Natural killer cell treated with Interleukin-12 subunit alpha and Interleukin-12 subunit beta and Interleukin-15 and Interleukin-18, amount 100 ng/mL, for 72 hours (primary cell): ENCODE measurements at places on chromosomes 6 and 20.

DNA sequence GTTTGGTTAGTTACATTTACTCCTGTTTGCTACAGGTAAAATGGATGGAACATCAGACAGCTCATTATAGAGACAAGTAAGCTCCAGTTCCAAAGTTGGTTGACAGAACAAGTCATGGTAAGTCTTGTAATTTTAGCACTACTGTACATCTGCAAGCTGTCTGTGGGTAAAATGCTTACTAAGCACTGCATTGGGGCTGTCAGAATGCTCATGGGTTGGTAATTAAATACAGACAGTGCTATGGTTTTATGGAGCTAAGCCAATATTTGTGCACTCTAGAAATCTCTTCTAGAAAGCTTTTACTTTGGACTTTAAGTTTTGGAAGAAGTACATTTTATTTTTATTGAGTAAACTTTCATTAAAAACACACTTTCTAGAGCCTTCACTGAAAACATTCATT is 419.2 kb upstream of the MMS22L start:
- no peak for DNase-seq

- DNase-seq, result peak; percentile 79
Observed at GRCh38 chr6:32933661-32934085, 7.2 kb downstream of the HLA-DMB start.

GRCh38 chr20:12969071-12969669 is 39.6 kb upstream of the SPTLC3 start:
- no peak for DNase-seq

DNA sequence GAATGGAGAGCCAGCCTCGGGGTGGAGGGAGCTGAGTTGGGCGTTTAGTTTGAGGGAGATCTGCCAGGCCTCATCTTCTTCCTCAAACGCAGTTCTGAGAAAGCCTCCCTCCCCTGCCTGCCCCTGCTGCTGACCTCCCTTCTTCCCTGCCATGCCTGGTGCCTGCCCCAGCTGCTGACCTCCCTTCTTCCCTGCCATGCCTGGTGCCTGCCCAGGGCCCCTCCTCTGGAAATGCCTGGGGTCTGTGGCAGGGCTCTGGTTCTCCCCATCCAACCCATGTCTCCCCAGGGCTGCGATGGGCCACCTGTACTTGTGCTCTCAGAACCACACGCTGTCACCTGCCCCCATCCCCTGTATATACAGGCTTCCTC is 114.6 kb downstream of the VEGFA start:
- no peak for DNase-seq

DNA sequence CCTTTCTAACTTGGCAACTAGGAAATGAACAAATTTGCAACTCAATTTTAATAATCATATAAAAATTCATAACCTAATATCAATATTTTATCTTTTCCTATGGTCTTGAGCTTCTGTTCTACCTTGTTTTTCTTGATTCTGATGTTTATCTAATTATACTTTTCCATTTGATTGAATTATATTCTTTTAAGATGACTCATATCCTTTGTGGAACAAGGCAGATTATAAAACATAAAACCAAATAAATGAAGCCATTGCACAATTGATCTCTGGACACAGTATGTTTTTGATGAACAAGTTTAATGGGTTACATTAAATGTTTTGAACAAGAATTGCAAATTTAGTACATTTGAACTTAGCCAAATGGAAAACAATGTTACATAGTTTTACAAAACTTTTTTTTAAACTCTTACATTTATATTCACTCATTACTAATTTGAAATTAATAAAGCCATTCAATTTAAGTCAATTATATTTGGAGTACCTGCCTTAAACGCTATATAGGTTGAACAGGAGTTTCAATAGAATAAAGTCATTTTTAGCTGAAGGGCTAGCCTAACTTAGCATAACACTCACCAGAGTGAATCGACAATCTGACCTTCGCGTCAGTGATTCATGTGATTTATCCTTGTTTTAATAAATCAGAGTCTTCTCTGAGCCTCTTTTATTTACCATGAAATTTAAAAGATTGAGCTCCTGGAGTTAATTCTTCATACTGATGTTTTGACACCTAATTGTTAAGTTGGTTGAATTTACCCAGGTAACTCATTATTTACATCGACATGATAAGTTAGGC is 3.8 kb downstream of the NCOA7 start:
- DNase-seq, result no peak

- DNase-seq, result no peak
Observed at GRCh38 chr20:36339646-36340592, 33.8 kb downstream of the DLGAP4 start.

GRCh38 chr6:31908791-31909190 is 6.9 kb upstream of the ZBTB12 start:
- no peak for DNase-seq

GRCh38 chr6:129567374-129567773 is 142.6 kb downstream of the ARHGAP18 start:
- no peak for DNase-seq

GRCh38 chr20:507006-507758 is 36.4 kb downstream of the CSNK2A1 start:
- DNase-seq, result no peak

GRCh38 chr6:120116343-120116742 is 766.8 kb upstream of the MAN1A1 start:
- no peak for DNase-seq

- DNase-seq, result no peak
Observed at GRCh38 chr6:34523441-34524206, 32.5 kb downstream of the SPDEF start.

- no peak for DNase-seq
Observed at GRCh38 chr6:158323561-158323958, 11.3 kb downstream of the TULP4 start.

- DNase-seq, result no peak
Observed at GRCh38 chr6:159899994-159900745, 9.4 kb downstream of the MAS1 start.

DNA sequence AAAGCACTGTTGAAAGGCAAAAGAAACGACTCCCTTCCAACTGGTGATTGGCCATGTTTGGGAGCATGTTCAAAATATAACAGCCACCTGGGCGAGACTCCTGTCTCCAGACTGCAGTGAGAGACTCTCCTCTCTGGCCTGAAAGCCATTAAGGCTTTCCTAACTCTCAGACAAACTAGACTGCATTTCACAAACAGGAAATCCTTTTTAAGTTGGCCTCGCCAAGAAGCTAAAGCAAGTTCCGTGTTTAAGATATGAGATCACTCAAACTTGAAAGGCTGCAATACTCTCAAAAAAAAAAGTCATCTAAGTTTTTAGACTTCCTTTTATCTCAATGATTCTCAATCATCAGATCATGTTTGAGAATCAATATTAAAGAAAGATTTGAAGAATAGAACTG is 117.0 kb downstream of the TFAP2A start:
- DNase-seq, result no peak

DNA sequence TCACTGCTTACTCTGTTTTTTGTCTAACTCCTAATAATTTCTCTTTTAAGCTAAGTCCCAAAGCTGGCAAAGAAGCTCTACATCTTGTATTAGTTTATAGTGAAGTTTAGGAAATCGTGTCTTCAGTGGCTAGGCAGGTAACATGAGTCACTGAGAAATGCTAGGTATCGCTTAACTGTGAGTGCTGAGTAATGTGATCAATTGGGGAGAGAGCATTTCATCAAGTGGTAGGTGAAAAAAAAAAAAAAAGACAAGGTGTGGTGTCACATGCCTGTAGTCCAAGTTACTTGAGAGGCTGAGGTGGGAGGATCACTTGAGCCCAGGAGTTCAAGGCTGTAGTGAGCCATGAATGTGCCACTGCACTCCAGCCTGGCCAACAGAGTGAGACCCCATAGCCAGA is 125.3 kb downstream of the FAM83B start:
- DNase-seq, result no peak

DNA sequence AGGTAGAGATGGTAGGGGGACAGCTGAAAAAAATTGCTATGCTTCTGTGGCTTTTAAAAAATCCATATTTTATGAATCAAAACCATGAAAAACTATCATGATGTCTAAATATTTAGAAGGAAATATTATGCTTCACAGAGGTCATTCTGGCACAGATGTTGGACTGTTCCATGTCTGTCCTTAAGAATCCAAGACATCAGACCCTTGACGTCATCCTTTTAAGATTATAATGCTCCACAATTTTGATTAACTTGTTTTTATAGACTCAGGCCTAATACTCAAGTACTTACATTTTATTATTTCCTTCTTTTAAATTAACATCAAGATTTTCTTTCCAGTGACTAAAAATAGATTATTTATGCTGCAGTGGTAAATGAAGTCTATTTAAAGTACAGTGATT is 29.7 kb downstream of the FILIP1 start:
- no peak for DNase-seq

DNA sequence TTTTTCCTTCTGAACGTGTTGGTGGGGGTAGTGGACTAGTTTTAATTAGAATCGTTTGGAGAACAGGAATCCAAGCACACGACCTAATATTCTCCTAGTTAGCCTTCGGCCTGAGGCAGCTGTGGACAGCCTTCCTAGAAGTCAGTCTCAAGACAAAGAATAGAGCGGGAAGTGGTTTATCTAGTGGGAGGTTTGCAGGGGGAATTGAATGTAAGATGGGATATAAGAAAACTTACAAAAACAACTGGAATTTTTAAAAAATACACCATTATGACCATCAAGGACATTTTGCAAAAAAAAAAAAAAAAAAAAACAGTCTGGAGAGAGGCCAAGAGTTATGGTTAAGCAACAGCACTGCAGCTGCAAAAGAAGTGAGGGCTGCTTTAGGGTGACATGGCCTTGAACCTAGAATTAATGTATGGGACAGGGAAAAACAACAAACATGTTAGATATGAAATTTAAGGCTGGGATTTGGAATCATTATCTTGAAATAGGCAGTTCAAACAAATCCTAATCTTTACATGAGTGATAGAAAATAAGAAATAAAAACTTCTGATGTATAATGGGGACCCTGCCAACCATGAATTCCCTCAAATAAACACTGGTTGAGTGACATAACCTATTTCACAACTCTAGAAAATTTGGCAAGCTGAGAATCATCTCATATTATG is 40.2 kb downstream of the PLAGL1 start:
- no peak for DNase-seq

DNA sequence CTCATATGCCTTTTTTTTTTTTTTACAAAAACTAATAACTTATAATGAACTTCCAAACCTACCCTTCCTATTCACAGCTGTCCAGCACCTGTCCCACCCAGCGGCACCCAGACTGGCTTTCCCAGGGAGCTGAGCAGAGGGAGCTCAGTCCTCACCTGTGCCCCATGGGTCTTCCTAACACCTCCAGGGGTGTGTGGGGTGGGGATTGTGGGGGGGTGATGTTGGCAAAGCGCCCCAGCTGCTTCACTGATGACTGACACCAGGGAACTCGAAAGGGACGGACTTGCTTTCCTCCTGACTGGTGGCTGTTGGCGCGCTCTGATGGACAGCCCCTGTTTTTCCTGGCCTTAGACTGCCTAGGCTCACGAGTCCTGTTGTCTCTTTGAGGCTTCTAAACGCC is 14.2 kb upstream of the SYNJ2 start:
- no peak for DNase-seq

GRCh38 chr6:130796313-130796905 is 30.8 kb upstream of the SMLR1 start:
- no peak for DNase-seq

DNA sequence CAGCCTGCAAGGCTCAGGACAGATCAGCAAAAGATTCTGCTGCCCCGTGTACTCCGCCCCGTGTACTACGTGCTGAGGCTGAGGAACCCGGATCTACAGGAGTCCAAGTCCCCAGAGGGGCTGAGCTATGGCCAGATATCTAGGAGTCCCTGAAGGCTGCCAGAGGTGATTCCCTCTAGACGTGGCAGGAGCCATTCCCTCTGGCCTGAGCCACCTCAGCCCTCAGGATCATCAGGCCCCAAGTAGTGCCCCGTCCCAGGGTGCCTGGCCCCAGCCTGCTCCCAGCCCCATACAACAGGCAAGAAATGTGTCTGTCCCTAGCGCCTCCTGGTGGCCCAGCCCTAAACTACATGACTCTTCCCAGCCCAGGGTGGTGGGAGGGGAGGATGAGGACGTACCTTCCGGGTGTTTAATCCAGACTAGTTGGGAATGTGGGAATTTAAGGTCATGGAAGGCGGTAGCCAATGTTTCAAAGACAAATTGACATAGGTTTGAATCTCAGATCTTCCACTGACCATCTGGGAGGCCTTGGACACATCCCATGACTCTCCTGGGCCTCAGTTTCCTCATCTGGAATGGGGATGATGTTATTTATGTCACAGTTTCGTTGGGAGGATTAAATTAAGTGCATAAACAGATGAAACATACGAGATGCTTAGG is 49.4 kb upstream of the PTPN1 start:
- DNase-seq, result peak; percentile 83

DNA sequence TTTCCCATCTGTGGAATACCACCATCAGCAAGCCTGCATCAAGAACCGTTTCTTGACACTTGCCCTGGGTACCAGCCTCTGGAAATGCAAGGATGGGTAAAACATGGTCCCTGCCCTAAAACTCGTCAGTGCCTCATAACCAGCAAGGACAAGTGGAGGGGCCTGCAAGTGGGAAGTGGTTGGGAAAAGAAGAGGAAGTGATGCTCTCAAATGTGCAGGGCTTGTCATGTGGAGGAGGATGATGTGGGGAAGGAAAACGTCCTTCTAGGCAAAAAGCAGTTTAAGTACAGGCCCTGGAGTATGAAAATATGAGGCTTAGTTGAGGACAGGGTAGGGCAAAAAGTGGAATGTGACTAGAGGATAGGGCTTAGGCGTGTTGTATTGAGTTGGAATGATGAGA is 19.0 kb downstream of the RREB1 start:
- DNase-seq, result no peak

- no peak for DNase-seq
Observed at GRCh38 chr6:149751239-149751638, 1.7 kb downstream of the PCMT1 start.

DNA sequence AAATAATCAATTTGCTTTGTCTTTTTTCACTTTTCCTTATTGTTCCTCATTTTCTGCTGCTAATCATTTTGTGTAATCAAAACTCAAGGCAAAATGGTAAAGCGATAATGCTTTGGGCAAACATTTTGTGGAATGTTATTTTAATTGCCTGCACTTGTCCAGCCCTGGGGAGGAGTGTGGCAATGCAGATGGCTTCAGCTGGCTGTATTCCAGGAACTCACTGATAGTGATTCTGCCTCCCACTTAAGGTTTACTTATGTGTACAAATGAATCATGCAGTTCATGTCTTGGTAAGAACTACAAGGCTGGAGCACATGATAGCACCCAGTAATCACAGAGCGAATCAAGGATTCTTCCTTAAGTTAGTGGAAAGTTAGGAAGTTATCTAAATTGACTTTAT is 107.8 kb downstream of the COL19A1 start:
- DNase-seq, result no peak

DNA sequence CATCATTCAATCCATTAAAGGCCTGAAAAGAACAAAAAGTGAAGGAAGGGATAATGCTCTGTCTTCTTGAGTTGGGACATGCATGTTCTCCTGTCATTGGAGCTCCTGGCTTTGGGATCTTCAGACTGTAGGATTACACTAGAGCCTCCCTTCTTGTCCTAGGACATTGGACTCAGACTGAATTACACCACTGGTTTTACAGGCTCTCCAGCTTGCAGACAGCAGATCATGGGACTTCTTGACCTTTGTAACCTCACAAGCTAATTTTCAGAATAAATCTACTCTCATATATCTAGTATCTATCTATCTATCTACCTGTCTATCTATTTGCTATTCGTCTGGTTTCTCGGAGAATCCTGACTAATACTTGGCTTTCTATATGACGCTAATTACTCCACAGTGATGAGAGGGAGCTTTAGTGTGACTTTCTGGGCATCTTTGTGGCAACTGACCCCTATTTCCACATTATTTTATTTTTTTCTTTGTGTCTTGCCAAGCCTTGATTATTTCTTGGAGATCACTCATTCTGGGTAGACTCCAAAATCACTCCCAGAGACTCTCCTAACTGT is 151.9 kb upstream of the ZNF184 start:
- no peak for DNase-seq

- no peak for DNase-seq
Observed at GRCh38 chr6:113859349-113860180, 2.4 kb downstream of the MARCKS start.
